ENCODE measurements at places on chromosomes 3 and 15.
A peak's percentile ranks its signal among the peaks of the same experiment; 100 is the strongest.

DNA sequence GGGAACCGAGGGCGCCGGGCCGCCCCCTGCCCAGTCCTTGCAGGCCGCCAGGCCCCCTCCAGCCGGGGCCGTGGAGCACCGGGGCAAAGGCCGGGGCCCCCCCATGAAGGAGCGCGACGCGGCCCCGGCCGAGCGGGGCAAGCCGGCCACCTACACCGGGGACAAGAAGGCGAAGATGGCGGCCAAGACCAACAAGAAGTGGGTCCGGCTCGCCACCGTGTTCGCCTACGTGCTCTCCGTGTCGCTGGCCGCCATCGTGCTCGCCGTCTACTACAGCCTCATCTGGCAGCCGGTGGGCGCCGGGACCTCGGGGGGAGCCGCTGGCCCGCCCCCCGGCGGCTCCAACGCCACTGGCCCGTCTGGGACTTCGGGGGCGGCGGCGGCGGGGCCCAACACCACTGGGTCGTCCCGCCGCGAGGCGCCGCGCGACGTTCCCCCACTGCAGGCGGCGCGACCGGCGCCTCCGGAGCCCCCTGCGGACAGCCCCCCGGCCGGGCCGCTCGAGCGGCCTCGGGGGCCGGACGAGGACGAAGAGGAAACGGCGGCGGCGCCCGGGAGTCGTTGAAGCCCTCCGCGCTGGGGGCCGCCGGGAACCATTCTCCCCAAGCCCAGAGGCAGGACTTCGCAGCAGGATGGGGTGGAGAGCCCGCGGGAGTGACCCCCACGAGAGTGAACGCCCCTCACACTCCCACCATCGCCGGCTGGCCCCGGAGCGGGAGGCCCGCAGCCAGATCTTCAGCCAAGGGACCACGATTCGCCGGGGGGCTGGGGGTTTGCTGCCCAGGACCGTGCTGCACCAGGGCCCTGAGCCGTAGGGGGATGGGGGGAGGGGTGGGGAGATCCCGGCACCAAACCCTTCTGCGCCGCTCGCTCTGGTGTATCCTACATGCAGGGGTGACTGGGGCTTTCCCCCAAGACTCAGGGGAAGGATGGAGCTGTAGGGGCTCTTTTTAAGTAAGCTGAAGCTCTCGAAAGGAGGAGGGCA lies 753 bp downstream of the INAFM2 start:
- no peak for DNase-seq

DNA sequence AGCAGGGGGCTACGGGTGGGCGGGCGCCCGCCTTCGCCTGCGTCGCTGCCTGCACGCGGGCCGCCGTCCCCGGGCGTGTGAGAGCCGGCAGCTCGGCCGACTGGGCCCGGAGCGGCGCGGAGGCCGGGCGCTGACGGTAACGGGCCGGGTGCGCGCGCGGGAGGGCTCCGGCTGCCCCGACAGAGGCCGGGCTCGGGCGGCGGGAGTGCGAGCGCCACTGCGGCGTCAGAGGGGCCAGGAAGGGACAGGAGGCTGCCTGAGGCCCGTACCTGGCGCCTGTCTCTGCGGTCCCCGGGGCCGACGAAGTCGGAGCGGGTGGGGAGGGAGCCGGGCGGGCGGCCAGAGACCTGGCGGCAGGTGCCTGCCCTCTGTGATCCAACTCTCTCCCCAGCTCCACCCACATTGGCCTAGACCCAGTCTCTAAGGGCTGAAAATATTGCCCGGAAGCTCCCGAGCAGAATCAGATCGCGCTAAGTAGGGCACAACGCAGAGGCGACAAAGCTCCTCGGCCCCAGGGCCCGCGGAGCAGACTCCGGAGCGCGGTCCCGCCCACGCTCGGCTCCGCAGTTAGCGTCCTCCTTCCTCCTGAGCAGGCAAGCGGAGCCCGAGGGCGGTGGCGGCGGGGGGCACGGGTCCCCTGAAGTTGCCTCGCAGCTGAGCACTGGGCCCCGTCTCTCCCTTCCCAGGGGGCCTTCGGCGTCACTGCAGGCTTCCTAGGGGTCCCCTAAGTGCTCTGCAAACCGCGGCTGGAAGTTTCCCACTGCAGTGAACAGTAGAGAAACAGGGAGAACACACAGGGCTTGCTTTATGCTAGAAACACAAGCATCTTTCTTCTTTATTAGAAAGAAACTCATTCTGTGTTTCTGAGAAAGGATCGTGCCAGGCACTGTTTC lies at the start of gene MAN2A2:
Gene MAN2A2, plus strand, starts transcription at position 463 of the 893 bp plus-strand sequence. CDS start 906 bp downstream, outside the sequence.
- no peak for DNase-seq

DNA sequence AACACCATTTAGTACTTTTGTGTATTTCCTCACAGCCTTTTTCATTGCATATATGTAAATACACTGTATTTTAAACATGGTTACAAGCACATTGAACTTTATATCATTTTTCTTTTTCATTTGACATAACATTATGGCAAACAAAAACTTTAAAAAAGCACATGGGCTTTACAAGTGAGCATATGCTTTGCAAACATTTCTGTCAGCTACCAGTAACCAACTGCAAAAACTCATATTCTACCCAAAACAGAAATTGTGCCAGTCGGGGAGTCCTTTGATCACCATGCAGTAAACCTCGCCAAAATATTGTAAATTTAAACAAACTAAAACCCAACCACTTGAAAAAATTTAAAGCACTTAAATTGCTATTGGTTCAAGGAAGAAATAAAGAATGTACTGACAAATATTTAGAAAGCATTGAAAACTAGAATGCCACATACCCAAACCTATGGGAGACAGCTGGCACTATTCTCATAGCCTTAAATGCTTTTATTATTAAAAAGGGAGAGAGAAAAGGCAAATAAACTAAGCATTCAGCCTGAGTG lies 24.4 kb downstream of the ZNF710 start:
- DNase-seq: no peak

DNA sequence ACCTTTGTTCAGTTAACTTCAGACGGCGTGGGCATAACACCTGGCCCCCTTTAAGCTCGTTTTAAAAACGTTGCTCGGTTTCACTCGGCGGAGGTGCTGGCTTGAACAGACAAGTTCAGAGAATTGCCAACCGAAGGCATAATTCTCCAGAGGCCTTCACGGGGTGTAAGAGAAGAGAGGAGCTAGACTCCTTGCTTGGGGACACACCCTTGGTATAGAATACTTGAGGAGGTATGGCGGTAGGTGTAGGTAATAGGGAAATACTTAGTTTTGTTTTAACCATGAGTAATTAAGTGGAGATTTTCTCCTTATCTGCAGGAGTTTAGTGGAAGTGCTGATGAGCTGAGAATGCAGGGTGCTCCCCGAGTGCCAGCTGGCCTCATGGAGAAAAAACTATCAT lies 921 bp downstream of the FBXL2 start:
- peak; percentile 0 for DNase-seq

DNA sequence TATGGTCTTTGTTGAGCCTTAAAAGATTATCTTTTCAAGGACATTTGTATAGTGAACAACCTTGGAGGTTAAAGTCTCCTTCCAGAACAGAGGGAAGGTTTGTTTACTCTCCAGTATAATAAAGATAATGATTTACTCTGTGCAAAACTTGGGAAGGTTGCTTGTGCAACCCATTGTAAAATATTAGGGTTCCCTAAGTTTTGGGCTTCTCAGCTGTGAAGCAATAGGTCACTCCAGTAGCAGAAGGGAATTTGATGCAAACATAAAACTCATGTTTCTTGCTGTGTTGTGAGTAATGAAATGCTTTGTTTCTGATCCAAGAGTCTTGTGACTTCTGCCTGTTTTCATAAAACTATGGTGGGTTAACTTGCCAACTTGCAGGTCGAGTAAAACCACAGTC lies 177.5 kb downstream of the SUCNR1 start:
- DNase-seq: peak; percentile 10

GRCh38 chr3:30142946-30143345 lies 463.5 kb upstream of the TGFBR2 start:
- no peak for DNase-seq

- DNase-seq: no peak
Observed at GRCh38 chr3:150682279-150682678, 21.4 kb downstream of the ERICH6 start.

DNA sequence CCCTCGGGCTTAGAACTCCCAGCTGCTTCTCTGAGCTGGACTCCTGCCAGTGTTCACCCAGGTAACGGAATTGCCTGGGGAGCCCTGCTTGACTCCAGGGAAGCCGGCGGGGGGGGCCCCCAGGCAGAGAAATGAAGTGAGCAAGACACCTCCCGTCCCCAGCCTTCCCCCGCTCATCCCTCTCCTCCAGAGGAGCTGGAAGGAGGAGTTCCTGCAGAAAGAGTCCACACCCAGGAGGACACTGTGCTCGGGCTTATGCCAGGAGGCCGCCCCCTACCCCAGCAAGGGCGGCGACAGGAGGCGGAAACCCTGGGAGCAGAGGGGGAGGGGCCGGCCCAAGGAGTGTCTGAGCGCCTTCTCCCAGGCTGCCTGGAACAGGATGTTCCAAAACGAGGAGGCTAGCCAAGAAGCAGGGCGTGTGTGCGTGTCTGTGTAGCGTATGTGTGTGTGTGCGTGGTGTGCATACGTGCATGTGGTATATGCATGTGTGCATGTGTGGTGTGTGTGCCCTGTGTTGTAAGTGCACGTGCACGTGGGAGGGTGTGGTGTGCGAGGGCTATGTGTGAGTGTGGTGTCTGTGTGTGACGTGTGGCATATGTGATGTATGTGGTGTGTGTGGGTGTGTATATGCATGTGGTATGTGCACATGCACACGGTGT lies 511.3 kb downstream of the SHQ1 start:
- peak; percentile 77 for DNase-seq

DNA sequence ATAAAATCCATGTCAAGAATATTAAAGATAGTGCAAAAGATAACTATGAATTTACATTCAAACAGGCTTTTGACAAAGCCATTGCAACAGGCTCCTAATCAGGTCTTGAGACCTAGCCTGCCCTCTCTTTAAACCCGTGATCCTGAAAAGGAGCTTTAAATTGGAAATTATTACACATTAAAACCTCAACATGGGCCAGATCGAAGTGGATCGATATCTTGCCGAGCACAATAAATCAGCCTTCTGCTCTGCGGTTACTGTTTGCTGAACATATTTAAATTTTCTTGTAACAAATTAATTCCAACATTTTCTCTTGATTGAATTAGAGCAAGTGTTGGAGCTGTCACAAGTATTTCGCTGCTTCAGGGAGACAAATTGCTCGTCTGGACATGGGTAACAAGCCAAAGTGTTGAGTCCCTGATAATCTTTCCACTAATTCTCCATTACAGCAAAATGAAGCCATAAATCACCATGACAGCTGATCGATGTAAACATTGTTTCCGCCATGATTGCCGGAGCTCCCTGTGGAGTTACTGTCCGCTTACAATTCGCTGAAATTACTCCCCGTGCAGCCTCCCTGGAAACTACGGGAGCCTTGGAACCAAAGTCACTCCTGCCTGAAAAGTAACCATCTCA lies 47.6 kb downstream of the SHOX2 start:
- no peak for DNase-seq

GRCh38 chr3:4980229-4981203 lies 1.3 kb downstream of the BHLHE40 start:
- DNase-seq: peak; percentile 94

DNA sequence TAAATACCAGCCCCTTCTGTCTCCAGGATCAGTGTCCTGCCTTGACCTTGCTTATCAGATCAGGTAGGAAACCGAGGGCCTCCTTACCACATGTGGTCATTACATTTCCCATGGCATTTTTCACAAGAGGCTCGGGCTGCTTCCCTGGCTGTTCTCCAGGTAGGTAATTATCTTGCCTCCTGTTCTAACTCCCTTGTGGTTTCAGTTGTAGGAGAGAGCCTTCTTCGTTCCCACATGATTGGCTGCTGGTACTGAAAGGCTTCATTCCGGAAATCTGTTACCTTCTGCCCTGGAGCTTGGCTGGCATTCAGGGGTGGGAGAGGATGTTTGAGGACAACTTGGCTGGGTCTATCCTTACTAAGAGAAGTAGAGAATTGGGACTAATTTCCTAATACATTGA lies 46.8 kb upstream of the RORA start:
- DNase-seq: no peak

DNA sequence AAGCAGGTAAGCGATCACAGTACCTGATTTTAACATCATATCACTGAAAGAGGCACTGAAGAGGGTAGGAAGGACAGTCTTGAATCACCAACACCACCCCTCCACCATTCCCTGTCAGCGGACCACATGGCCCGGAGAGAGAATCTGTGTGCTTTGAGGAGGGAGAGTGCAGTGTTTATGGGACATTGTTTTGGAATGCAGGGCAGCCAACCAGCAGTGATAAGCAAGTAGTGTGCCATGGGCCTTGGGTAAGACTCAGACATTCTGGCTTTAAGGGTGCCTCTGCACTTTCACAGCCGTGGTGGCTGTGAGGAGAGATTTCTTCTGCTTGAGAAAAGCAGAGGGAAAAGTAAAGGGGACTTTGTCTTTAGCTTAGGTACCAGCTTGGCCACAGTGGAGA lies 46.4 kb downstream of the FAM81A start:
- DNase-seq: no peak

DNA sequence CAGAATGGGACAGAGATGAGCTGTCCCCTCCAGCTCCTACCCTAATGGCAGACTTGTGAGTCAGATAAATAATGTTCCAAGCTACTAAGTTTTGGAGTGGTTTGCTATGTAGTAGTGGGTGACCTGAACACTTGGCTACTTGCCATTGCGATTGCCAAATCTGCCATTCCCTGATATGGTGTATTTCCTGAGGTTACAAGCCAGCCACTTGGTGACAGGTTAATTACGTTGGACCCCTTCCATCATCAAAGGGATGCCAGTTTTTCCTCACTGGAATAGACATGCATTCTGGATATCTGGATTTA lies 33.6 kb downstream of the MORF4L1 start:
- peak; percentile 88 for DNase-seq

DNA sequence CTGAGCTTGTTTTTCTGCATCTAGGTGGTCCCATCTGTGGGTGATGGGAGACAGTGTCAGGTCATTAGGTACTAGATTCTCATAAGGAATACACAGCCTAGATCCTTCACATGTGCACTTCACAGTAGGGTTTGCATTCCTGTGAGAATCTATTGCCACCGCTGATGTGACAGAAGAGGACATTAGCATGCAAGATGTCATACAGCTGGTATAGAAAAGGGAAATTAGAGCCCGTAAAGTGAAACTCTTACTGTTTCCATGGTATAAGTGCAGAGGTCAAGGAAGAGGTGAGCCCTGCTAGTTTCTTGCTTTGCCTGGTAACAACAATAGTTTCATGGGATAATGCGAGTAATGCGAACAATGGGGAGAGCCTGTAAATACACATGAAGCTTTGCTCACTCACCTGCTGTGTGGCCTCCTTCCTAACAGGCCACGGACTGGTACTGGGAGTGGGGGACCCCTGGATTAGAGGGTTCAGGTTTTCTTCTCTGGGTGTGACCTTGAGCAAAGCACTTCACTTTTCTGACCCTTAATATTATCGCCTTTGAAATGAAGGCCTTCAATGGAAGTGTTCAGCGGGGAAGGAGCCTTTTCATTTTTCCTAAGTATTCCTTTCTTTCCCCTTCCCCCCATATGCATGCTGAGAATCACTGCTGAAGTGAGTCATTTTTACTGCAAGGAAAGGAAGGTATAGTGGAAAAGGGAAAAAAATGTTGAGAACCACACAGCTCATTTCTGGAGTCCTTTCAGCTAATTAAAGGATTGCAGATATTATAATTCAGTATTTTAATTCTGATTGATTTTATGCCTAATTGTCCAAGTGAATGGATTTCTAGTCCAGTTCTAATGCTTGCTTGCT lies 286.4 kb downstream of the UBE2E2 start:
- DNase-seq: peak; percentile 50

- DNase-seq: no peak
Observed at GRCh38 chr15:77851691-77852090, 219.0 kb upstream of the LINGO1 start.
